ENCODE measurements at places on chromosomes 13 and 19.

- no peak for DNase-seq
Measured at GRCh38 chr19:7706188-7706954, 4.4 kb upstream of the FCER2 start.

DNA sequence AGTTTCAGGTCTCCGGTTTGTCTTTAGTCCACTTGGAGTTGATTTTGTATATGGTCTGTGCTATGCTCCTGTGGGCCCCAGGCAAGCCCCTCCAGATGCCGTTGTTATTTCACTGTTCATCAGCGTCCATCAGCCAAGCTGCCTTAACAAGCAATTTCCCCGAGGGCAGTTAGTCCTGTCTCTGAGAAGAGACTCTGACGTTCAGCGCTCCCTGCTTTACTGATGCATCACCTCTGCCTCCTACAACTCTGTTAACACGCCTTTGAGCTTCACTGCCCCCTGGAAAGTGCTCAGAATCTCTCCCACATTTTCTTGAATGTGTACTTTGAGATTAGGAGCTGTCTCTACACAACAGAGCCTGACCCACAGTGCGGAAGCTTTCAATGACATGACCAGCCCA is 41.8 kb upstream of the UBAC2 start:
- DNase-seq: no peak

- DNase-seq: no peak
Measured at GRCh38 chr19:44954278-44954648, 917 bp upstream of the CLPTM1 start.

DNA sequence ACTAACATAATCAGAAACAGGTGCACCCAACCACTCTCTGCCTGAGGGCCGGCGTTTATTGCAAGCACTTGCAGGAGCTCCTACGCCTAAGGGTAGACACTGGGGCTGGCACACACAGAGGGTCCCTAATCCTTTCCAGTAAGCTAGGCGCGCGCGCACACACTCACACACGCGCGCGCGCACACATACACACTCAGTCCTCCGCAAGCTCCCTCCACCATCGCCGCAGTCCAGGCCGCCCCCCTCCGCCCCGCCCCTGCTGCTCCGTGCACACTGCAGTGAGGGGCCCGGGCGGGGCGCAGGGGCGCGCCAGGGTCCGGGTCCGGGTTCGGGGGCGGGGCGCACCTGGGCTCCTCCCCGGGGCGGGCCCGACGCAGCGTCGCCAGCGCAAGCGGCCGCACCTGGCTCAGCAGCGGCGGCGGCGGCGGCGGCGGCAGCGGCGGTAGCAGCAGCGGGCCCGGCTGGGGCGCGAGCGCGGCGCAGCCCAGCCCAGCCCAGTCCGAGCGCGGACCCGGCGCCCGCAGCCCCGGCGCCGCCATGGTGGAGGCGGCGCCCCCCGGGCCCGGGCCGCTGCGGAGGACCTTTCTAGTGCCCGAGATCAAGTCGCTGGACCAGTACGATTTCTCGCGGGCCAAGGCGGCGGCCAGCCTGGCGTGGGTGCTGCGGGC is at the start of gene CAMSAP3:
Gene CAMSAP3, plus strand, starts transcription at position 398 of the 668 bp plus-strand sequence. Its CDS starts 140 bp downstream, at position 538.
- DNase-seq: no peak

GRCh38 chr13:85427416-85427815 is 371.8 kb downstream of the SLITRK6 start:
- no peak for DNase-seq

- no peak for DNase-seq
Measured at GRCh38 chr13:77918391-77919245, at the start of gene EDNRB. Gene EDNRB (minus strand): TSS chr13:77918831. CDS start chr13:77918573, 258 bp downstream.

GRCh38 chr19:48551437-48552302 is at the start of gene SULT2B1:
Gene SULT2B1 (plus strand): TSS chr19:48552172. CDS start chr19:48552253, 81 bp downstream.
- no peak for DNase-seq

- DNase-seq: no peak
Measured at GRCh38 chr19:29687244-29687896, 22.1 kb downstream of the PLEKHF1 start.

DNA sequence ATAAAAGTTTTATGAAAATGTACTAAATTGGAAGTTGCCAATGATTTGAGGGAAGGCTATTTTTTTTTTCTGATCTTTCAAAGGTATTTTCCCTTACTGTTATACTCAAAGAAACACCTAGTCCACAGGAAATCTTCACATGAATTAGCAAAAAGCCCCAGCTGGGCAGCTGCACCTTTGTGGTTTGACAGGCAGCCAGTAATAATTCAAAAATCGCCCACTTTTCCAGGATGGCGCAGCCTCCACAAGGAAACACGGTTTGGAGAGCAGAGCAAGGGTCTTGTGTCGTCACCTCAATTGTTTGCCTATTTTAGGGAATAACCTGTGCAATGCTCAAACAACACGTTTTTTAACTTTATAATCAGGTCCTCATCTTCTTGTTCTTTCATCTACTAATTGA is 324.9 kb upstream of the GPC6 start:
- DNase-seq: no peak

DNA sequence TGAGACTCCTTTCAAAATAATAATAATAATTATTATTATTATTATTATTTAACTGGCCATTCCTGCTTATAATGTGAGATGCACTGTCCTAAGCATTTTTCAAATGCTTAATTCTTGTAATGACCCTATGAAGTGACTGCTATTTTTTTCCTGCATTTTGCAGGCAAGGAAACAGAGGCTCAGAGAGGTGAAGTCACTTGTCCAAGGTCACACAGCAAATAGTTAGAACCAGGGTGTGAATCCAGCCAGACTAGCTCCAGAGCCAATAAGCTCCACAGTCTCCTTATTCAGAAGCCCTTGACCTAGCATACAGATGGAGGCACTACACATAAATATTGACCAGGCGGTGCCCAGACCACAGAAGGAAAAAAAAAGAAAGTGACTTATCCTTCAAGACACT is 77.5 kb upstream of the CACNA1A start:
- DNase-seq: no peak

- no peak for DNase-seq
Measured at GRCh38 chr13:22812793-22813192, 368.0 kb upstream of the SGCG start.

All from urinary bladder (tissue), 4 donors.